ENCODE measurements at places on chromosomes 3 and 15.

- no peak for DNase-seq
Observed at GRCh38 chr15:60351066-60351465, 46.7 kb downstream of the ANXA2 start.

DNA sequence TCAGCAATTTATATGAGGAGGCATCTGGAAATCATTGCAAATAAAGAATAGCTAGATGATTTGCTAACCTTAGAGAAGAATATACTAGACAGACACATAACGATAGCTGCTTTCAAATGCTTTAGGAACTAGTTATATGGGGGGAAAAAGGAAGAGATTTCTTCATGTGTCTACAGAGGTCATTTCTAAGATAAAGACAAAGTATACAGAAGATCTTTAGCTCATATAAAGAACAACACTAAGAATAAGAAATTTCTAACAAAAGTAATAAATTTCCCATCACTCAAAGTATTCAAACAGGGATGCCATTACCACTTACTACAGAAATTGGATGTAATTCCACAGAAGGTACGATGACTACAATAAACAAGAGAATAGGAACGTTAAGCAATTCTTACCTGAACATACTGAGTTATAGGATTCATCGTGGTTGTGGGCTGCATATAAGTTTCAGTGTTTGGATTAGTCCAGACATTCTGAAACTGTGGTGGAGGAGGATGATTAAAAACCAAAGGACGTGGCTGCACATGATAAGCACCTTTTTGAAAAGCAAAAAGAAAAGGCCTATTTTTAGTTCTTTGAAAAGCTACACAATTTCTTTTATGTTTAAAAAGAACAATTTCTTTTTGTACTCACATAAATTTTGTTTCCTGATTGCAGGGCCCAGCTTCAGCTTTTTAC lies 8.7 kb downstream of the DAZL start:
- no peak for DNase-seq

GRCh38 chr3:158774965-158775364 lies 26.9 kb upstream of the MFSD1 start:
- no peak for DNase-seq

- no peak for DNase-seq
Observed at GRCh38 chr15:101126618-101127505, 125.0 kb downstream of the CHSY1 start.

GRCh38 chr3:156477323-156477722 lies 77.6 kb downstream of the SSR3 start:
- no peak for DNase-seq

DNA sequence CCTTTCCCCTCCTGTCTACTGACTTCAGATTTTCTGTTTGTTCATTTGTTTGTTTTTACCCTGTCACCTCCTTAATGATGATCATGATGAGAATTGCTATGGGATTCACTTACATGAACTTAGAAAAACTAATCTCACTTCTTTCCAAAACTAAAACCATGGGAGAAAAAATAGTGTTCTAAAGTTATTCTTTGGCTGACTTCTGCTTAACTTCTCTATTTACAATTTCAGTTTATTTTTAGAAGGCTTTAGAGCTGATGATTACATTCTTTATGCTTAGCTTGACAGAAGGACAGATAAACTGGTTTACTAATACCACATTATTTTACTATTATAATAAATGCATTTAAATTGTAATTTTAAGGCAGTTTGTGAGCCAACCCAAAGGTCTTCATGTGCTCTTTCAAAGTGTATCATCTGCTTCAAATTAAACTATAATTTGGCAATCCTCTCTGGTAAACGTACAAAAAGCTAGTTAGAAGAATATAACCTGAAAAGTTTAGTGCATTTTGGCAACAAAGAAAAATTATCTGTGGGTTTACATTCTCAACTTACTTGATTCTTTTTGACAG lies 676.8 kb upstream of the UBE2E2 start:
- DNase-seq: no peak

DNA sequence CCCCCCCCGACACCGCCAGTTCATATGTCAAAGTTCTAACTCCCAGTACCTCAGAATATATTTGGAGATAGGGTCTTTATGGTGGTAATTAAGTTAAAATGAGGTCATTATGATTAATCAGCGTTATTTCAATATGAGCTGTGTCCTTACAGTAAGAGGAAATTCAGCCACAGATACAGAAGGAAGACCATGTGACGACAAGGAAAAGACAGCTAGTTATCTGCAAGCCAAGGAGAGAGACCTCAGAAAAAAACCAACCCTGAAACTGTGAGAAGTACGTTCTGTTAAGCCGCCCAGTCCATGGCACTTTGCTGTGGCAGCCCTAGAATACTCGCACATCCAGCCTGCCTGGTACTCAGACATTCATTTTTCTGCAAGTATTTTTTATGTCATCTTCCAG lies 62.3 kb upstream of the ARL8B start:
- DNase-seq: no peak

- DNase-seq: peak; percentile 6
Observed at GRCh38 chr3:113968986-113969385, 21.2 kb downstream of the ZDHHC23 start.

DNA sequence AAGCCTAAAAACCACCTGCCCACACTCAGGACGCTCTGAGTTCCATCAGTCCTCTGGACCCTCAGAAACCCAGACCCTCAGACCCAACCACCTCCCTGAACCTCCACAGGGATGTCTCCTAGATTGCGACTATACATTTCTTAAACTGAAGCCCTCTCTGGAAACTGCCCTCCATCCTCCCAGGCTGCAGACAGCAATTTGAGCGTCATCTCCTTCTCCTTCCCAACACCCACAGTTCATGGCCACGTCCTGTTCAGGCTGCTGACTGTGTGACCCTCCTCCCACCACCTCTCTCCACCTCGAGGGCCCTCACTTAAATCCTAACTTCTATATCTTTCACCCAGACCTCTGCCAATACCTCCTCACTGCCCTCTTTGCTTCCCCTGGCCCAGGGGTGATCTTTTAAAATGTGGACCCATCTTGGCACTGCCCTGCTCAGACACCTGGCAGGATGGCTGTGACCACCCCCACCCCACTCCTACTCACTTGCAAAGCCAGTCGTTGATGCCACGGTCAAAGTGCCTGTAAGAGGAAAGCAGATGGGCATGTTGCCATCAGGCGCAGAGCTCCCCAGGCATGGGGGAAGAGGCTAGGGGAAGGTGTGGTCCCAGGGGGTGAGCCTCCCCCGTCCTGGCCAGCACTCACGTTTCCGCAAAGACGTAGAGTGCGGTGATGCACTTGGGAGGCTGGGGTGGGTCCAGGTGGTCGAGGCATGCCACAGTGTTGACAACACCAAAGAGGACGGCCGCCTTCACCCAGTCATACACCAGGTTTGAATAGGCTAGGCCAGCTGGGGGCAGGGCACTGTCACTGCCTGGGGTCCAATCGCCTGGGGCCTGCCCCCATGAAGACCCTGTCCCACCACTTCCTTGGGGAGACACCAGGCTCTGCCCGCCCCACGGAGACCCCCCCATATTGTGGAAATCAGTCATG lies 6.0 kb downstream of the HHATL start:
- no peak for DNase-seq

- DNase-seq: no peak
Observed at GRCh38 chr3:14899993-14900618, 47.3 kb upstream of the NR2C2 start.

- no peak for DNase-seq
Observed at GRCh38 chr3:126552688-126553283, 5.9 kb downstream of the C3orf22 start.

DNA sequence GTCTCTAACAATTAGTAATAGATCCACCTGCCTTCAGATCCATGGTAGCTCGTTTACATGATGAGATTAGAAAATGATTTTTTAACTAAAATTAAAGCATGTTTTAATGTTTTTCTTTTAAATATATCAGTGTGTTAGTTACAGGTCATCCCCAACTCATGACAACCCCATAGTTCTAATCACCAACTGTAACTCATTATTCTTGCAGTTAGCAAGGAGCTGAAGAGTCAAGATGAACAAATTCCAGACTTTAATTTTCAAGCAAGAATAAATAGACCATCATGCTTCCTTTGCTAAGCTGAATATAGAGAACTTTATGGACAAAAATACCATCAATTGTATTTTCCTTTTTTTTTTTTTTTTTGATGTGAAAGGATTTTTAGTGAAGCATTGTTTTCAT lies 101.1 kb downstream of the TOP2B start:
- no peak for DNase-seq

- DNase-seq: no peak
Observed at GRCh38 chr3:42975456-42975855, 3.7 kb upstream of the GASK1A start.

DNA sequence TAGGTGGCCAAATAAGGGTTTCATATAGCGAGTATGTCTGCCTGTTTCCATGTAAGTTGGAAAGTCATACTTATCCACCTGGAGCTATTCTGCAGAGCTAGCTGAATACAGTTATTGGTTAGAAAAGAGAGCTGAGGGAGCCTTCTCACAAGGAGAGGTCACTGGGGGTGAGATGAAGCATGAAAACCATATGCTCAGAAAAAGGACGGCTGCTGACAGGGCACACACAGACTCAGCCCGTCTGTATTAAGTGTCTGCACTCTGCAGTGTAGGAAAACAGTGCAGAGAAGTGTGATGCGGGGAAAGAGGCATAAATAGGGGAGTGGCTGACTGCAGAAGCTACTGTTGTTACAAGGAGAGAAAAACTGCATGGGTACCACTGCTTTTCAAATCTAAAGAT lies 58.2 kb downstream of the C3orf70 start:
- no peak for DNase-seq

- no peak for DNase-seq
Observed at GRCh38 chr15:63075015-63075983, 32.8 kb downstream of the TPM1 start.

- peak; percentile 16 for DNase-seq
Observed at GRCh38 chr3:45688194-45688881, 858 bp upstream of the SACM1L start.

GRCh38 chr15:66459818-66460615 lies 37.5 kb downstream of the SNAPC5 start:
- DNase-seq: no peak

DNA sequence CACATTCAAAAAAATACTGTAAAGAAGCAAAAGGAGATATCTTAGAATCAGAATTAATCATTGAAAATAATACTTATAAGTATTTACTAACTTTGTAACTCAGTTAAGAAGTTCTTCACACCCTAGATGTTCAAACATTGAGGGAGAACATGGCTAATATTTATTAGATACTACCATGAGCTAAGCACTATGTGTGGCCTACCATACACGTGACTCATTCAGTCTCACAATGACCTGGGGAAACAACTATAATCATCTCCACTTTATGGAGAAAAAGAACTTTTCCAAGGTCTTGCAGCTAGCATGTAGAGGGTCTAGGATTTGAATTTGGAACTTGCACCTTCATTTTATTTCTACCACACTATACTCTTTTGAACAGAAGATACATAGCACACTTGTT lies 361.9 kb upstream of the CFAP20DC start:
- DNase-seq: no peak

DNA sequence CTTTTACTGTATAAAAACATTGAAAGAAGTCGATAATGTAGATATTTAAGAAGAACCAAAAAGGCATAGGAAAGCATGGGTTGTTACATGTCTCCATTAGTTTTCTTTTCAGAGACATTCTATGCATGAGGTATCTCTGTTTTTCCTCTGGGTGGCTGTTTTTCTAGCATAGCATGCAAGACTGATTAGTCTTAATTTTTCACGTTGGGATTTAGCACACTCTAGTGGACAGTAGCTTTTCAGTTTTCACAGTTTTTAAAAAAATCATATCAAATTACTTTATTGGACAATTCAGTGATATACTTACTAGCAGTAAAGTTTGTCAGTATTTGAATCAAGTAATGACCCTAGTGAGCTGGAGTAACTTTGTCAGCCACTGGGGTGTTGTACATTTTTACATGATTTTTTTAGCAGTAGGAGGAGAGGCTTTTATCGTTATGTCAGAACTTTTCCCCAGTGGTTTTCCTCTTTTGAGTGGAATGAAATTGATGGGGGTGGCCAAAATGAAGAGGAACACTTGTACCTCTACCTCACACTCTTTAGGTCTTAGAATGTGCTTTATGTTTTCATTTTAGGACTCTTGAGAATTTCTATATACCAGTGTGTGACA lies 57.2 kb downstream of the SEC22A start:
- DNase-seq: peak; percentile 29

GRCh38 chr3:105094588-105094987 lies 272.1 kb upstream of the ALCAM start:
- no peak for DNase-seq

DNA sequence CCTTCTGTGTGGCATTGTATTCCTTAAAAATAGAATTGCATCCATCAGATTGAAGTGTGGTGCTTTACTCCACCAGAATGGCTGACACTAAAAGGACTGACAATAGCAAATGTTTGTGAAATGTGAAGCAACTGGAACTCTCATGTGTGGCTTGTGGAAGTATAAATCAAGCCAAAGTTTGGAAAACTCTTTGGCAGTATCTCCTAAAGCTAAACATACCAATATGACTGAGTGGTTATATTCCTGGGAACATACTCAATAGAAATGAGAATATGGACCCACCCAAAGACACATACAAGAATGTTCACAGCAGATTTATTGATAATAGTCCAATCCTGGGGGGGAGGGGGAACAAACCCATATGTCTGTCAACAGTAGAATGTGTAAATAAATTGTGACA lies 87.1 kb downstream of the RARB start:
- DNase-seq: no peak

GRCh38 chr3:143450632-143451031 lies 331.1 kb downstream of the CHST2 start:
- no peak for DNase-seq

- no peak for DNase-seq
Observed at GRCh38 chr3:128537091-128537703, 44.2 kb upstream of the GATA2 start.

GRCh38 chr15:47398132-47398531 lies 319.2 kb upstream of the SEMA6D start:
- no peak for DNase-seq

GRCh38 chr3:134404366-134404885 lies 30.2 kb upstream of the AMOTL2 start:
- no peak for DNase-seq

DNA sequence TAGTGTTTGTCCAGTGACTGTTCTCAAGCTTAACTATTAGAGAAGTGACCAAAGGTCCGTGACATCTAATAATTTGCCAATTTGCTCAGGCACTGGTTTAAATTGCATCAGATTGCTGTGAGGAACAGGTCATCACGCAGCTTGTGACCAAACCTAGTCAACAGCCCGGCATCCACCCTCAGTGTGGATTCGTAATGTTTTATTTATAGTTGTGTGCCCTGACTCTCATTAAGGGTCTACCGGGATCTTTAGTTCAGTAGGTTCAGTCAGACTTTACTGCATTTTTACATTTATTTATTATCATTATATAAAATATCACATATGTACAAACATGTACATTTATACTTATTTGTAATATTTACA lies 46.4 kb upstream of the PGPEP1L start:
- DNase-seq: no peak

DNA sequence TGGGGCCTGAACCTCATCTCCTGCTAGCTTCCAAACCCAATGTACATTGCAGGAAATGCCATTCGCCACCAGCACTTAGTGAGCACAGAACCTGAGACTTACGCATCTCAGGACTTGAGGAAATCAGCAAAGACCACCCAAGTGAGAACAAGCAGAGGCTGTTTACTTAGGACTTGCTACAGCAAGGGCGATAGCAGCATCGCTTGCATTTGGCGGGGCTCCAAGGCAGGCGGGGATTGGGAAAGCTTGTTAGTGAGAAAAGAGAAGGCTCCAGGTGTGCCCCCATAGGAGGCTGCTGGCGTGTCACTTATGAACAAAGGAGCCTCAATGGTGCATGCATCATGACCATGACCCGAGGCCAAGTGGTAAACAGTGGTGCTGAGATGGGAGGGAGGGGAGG lies 19.7 kb downstream of the SLC6A20 start:
- no peak for DNase-seq

GRCh38 chr3:73762855-73763254 lies 138.1 kb upstream of the PDZRN3 start:
- no peak for DNase-seq

Data from fibroblast of skin of left quadriceps (primary cell).